ENCODE measurements at places on chromosomes 6 and 20.
A peak's percentile ranks its signal among the peaks of the same experiment; 100 is the strongest.

DNA sequence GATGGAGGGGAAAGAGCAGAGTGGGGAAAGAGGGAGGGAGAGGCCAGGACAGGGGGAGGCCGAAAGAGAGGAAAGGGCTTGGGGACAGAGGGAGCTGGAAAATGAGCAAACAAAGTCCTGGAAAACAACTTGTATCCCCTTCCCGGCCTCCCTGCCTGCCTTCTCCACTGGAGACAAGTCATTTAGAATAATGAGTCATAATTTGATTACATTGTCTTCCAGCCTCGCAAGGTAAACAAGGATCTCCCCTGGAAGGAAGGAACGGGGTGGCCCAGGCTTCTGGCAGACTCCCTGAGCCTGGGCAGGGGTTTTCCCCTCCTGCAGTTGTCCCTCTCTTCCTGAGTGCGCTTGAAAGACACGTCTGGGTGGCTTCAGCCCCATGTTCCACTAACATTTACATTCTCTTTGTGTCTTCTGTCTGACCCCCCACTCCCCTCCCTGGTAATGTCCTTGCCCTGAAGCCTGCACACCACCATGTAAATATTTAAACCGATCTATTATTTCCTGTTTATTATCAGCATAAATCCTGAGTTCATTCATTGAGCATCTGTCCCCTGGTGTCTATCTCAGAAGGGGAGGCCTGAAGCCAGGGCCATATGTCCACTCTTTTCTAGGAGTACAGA lies 12.1 kb upstream of the MRPS18A start:
- peak; percentile 44 for DNase-seq

DNA sequence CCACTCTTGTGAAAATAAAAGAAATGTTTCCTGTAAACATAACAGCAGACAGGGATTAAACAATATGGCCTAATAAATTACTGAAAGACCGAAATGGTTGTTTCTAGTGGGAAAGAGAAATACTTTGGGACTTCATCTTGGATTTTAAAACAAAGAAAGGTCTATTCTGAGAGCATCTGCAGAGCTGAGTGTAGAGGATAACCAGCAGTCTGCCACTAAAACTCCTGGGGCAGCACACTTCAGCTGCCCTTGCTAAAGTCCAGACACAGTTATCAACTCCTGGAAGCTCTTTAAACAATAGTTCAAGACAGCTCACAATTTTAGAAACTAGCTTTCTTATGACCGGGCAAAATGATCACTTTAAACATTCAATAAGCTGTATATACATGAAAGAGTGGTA lies 38.6 kb downstream of the AKIRIN2 start:
- no peak for DNase-seq

DNA sequence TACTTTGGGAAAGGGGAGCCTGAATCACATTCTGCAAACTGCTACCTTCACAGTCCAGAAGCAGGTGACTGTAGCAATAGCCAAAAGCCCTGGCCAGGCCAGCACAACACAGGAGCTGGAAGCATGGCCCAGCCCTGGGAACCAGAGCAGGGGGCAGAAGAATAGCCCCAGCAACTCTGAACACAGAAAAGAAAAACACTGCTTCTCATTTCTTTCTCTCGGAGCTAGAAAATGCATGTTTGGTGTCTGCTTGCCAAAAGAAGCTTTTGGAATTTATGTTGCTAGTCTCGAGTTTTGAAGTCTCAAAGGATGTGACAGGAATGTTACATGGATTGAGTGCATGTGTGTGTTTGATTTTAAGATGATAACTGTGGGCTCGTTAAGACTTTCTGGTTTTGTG lies 79.8 kb upstream of the SCAF8 start:
- DNase-seq: no peak

GRCh38 chr20:35167787-35168186 lies 4.1 kb upstream of the PROCR start:
- DNase-seq: no peak

DNA sequence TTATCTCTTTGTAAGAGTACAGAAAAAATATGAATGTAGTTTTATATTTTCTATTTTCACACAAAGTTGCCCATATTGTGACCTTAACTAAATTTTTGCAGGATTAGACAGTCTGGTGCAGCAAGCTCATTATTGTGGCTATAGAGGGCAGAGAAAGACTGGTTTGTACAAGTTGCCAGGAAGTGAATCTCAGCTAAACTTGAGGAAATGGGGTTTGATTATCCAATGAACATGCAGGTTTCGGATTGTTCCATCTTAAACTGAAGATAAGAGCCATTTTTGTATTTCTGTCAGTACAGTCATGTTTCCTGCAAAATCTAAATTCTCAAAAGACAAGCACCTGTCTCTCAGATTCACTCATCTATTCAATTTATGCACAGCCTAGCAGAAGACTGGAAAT lies 390.9 kb downstream of the MMUT start:
- no peak for DNase-seq
